NCI-H2029 (cell line): ENCODE measurements at places on chromosomes 7 and 10.

GRCh38 chr7:135710417-135711138, 17.4 kb downstream of the SLC13A4 start:
- DNase-seq = no peak

- no peak for DNase-seq
Observed at GRCh38 chr7:26950889-26951288, 86.5 kb upstream of the SKAP2 start.

GRCh38 chr7:14596421-14596820, 306.1 kb downstream of the DGKB start:
- DNase-seq = no peak

DNA sequence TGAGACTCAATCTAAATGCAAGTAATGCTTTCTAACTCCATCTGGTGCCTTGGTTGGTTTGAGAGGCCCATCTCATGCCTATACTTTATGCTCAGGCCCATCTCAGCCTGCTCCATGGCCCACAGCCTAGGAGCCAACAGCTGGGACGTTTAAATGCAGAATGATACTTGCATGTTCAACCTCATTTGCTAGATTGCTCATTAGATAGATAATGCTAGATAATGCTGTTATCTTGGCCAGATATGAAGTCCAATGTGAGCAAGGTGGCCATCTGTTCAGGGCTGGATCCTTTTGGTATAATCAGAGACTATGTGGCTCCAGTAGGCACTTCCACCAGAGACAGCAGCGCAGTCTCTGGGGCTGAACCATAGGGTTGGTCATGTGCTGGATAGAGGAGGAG, 321.6 kb upstream of the PHYHIPL start:
- no peak for DNase-seq

DNA sequence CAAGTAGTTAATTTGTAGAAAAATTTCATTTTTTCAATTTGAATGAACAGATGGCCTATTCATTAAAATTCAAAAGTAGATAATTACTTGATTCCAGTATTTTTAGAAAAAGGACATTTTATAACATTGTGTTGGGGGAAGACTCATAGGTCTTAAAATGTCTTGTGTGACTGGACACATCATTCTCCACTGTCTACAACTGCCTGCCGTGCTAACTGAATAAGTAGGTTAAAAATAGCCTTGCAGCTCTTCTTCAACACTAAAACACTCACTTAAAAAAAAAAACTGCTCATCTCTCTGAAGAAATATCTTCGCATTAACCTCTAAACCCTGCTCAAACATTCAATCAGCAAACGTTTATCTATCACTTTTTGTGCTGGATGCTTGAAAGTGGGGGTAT, 253.8 kb downstream of the CSTF2T start:
- DNase-seq = no peak

- peak; percentile 31 for DNase-seq
Observed at GRCh38 chr10:128263891-128264688, 137.9 kb upstream of the MKI67 start.

- no peak for DNase-seq
Observed at GRCh38 chr7:26459540-26460193, 168.0 kb downstream of the SNX10 start.
